Stimulated activated CD4-positive, alpha-beta T cell treated with anti-CD3 and anti-CD28 coated beads, Interleukin-2, amount 100 ng/mL, for 4 hours (primary cell): ENCODE measurements at places on chromosomes 5 and 9.

DNA sequence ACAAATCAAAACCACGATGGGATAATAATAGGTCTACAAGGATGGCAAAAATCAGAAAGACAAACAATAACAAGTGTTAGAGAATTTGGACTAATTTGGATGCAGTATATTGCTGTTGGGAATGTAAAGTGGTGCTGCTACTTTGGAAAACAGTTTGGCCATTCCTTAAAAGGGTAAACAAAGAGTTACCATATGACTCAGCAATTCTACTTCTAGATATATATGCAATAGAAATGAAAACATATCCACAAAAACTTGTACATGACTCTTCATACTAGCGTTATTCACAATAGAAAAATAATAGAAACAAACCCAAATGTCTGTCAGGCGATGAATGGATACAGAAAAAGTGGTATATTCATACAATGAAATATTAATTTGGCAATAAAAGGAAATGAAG lies 58.3 kb downstream of the JAK2 start:
- DNase-seq, result no peak

- DNase-seq, result no peak
Observed at GRCh38 chr9:25678147-25678666, at the start of gene TUSC1. TUSC1 (minus strand) TSS chr9:25678444; CDS start chr9:25678312, 132 bp downstream.

DNA sequence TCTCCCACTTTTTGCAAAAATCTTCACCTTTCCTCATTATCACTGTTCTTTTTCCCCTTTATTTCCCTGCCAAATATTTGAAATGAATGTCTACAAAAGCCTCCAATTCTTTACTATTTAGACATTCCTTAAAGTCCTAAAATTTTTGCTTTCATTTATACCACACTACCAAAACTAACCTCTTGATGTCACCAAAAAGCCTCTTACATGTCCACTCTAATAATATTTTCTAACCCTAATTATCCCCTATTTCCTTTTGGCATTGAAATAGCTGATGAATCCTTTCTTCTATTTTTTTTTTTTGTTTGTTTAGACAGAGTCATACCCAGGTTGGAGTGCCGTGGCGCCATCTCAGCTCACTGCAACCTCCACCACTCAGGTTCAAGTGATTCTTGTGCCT lies 32.3 kb upstream of the NRG2 start:
- DNase-seq, result no peak

DNA sequence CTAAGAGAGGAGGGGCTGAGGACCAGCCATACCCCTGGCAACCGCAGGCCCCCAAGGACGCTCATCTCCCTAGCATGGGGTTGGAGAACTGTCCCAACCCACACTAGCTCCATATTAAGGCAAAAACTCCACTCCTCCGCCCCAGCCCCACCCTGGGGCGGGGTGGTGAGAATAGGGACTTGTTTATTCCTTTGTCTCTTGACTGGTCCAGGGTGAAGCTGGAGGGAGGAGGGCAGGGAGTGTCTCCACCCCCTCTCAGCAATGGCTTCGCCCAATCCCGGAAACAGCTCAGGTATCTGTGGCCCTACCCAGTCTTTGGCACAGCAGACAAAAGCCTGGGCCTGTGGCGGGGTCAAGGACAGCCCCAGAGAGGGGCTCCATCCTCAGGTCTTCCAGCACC lies 16.9 kb downstream of the PRRX2 start:
- no peak for DNase-seq

- DNase-seq, result no peak
Observed at GRCh38 chr9:18359335-18359734, 114.6 kb upstream of the ADAMTSL1 start.

DNA sequence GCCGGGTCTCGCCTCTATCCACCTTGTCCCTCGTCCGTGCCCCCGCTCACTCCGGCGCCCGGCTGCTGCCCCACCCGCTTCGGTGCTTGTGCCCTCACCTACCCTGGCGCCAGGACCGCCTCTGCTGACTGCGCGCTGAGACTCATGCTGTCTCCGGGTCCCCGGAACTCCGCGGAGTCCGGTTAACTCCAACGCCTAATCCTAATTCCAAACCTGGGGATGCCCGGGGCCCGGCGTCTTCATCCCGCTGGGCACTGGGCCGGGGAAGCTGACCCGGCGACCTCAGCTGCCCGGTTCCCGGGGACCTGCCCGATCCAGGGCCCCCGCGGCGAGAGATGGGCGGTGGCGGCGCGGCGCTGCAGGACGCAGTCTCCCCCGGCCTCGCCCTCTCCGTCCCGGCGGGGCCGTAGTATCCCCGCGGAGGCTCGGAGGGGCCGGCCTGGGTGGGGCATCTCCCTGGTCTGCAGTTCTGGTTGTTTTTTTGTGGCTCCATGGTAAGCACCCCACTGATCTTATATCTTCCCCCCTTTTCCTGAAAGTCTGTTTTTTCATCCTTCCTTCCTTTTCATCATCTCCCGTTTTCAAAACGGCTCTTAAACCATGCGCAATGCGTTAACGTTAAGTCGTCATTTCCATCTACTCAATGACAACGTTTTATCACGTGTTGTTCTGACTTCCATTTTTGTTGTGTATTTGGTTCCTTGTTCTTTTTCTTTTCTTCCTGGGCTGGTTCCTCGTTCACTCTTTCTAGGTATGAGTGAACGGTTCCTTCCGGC lies 41.1 kb upstream of the PLEKHG4B start:
- DNase-seq, result no peak

GRCh38 chr9:99113414-99114048 lies 8.6 kb downstream of the TGFBR1 start:
- DNase-seq, result no peak

DNA sequence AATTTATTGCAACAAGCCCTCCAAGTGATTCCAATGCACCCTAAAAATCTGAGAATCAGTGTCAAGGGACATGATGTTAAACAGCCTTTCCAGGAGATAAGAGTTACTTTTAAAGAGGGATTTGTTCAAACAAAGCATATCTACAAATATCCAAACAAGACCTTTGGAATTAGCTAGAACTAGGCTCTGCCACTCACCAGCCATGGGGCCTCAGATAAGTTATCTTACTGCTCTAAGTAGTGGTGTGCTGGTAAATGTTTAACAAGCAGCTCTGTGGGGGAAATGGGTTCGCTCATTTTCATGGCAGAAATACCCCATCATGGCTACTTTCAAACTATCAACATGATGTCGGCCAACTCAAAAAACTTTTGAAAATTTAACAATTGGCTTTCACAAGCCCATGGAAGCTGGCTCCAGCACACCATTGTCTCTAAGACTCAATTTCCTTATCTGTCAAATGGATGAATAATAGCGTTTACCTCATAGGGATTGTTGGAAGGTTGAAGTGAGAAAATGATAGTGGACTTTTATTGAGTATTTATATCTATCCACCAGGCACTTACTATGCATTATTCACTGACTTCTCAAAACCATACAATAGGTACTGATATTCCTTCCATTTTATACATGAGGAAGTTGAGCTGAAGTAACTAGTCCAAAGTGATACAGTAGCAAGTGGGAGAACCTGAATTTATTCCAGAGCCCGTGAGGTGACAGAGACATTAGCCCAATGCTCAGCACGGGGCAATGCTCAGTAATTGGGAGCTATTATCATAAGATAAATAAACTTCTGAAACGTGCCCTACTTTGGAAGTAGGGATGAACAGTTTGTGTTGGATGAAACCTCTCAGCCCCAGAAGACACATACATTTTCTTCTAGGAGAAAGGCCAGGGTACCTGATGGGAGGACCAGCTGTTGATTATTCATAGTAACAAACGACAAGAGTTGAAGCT lies 43.2 kb downstream of the SH3RF2 start:
- no peak for DNase-seq

- DNase-seq, result no peak
Observed at GRCh38 chr5:41840251-41840650, 30.0 kb downstream of the OXCT1 start.

DNA sequence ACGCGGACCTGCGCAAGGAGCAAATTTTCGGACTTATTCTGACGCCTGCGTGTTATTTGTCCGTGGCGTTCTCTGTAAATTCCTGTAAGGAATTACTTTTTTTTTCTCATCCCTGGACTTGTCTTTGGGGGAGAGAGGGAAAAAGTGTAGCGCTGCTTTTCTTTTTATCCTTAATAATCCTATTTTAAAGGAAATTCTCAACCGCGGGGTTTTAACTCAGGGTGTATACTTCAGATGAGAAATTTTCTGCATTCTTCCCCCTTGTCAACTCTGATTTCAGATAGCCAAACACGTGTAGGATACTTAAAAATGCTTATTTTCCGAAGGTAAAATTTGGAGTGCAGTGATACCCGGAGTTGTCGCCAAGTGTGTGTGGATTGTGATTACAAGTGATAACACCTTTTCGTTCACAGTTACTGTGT lies 853 bp downstream of the DCP2 start:
- DNase-seq, result no peak

- DNase-seq, result no peak
Observed at GRCh38 chr5:77981820-77982219, 205.7 kb upstream of the TBCA start.
